G401 (cell line): ENCODE measurements at places on chromosomes 4 and X. TPM values are rescaled to one million over a fixed set of nuclear protein-coding genes. Genes with fewer than 3 reads are reported as not detected.

Gene MAGEA2
- total RNA-seq = not detected in 2 replicates

Gene AADAT
- total RNA-seq = 3.8 and 4.7 TPM in 2 replicates

DNA sequence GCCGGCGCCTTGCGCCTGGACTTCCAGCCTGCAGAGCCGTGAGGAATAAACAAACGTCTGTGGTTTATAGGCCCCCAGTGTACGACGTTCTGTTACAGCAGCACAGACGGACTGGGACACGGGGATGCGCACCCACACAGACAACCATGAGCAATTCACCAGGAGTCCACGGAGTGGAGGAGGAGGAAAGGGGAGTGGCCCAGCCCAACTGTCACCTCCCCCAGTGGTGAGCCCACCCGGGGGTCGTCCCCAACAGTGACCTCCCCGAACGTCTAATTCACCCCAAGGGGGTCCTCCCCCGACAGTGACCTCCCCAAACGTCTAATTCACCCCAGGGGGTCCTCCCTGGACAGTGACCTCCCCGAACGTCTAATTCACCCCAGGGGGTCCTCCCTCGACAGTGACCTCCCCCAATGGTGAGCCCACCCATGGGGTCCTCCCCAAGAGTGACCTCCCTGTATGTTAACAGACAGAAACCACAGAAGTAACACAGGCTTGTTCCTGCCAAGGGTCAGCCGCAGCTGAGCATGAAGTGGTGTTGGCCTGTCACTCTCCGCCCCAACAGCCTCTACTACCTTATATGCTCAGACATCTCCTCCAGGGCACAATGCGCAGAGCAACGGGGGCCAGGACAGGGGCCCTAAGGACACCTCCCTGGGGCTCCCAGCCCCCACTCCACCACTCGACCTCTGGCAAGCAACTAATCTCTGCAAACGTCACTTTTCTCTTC, 6.2 kb downstream of the GAK start:
- no peak for DNase-seq

Gene DMP1
- not detected in 2 replicates for total RNA-seq

GRCh38 chrX:83658731-83659130, 150.6 kb downstream of the POU3F4 start:
- no peak for DNase-seq

DNA sequence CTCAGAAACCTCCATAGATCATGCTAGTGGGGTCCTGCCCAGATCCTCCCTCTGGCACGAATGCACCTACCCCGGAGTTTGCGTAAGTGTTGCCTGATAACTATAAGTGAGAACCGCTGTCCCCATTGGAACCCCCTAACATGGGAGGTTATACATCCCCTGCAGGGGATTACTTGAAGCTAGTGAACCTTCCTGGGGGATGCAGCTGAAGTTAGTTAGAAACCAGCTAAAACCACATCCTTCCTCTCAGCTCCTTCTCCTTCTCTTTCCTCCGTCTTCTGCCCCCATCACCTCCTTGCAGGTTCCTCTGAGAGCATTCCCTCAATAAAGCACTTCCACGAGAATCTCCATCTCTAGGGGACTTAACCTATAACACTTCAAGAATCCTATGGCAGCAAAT, 95.0 kb downstream of the ZNF827 start:
- DNase-seq = no peak

Gene ZMAT1
- total RNA-seq = 0.68 and 1.6 TPM in 2 replicates

DNA sequence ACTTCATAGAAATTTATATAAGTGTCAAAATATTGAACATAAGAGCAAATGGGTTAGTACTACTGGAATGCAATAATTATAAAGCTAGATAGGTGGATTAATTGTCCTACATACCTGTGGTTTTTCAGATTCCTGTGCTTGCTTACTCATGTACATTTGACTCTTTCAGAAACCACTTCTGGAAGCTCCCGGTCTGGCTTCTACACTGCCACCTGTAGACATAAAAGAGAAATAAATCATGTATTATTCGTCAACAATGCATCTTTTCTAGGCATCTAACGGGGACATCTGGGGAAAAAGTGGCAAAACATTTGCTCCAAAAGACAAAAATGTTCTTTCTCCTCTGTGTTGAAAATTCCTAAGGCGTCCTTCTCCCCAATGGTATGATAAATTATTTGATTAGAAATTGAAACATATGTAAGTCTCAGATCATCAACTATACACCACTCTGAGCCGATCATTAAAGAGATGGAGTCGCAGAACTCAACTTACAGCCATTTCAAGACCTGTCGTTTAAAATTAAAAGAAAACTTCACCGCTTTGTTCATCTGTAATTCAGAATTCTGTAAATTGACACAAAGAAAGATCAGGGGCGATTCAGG, 648.7 kb upstream of the DIPK2B start:
- peak; percentile 42 for DNase-seq

Gene CXCL8
- total RNA-seq = not detected in 2 replicates

Gene ATP8A1
- 2.1 and 9.2 TPM in 2 replicates for total RNA-seq

DNA sequence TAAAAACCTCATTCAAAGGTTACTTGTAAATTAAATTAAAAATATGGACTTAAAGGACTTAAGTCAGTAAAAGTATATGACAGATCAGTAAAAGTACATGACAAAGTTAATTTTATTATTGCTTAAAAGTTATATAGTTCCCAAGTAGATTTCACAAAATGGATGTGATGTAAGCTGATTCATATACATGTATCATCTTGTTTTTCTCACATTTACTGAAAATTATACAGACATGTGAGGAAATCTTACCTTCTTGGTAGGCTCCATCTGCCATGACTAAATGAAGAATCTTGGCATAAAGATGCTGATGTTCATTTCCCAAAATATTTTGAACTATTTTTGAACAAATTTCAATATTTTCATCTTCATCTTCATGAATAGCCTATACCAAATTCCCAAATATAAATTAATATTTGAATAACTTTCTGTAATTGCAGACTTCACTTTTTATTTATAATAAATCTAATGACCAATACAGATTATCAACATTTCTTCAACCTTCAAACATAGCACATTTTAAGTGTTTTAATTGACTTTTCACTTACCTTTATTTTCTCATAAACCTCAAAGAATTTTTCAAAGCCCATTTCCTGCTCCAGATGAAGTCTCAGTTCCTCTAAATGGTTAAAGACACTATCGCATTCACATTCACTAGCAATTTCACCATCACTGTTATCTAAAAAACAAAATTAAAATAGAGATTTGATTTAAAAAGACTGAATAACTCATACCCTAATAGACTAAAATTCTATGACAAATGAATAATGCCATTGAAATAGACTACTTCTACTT, 129.4 kb upstream of the SH3RF1 start:
- no peak for DNase-seq

DNA sequence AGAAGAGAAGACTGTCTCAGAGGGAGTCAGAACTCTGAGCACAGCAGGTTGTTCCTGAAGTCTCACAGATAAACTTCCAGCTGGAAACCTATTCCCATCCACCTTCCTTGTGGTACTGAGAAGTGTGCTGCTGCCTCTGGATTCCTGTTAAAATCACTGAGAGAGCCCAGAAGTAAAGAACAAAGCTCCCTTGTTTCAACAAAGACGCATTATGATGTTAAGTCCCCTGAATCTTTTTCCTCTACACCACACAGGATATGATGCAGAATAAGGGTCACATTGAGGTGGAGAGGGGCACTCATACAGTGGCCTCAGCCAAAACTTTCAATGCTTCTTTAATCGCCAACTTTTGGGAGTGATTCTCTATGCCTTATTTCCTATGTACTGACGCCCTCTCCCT, 321.0 kb downstream of the OPHN1 start:
- no peak for DNase-seq

- DNase-seq = peak; percentile 7
Observed at GRCh38 chr4:73698217-73698616, 42.2 kb upstream of the CXCL8 start.

Gene LUZP4
- total RNA-seq = not detected in 2 replicates

Gene VCX3A
- total RNA-seq = not detected in 2 replicates

Gene PAGE2B
- total RNA-seq = not detected in 2 replicates

- DNase-seq = no peak
Observed at GRCh38 chrX:12844319-12844718, 22.6 kb upstream of the TLR7 start.

DNA sequence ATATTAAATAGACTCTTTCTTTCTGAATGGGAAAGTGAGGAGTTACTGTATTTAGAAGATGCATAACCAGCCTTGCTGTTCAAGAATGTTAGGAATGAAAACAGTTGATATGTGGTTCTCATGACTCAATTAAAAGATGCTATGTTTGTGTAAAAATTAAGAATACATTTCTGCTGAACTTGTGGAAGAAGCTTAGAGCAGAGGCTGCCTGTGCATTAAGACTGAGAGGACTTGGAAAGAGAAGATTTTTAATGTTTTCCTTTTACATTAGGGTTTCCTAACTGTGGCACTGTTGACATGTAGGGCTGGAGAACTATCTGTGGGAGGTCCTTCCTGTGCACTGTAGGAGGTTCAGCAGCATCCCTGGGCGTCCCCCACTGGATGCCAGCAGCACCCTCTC, 137.7 kb downstream of the GPR143 start:
- DNase-seq = no peak

GRCh38 chrX:48918301-48918642, 552 bp downstream of the PIM2 start:
- no peak for DNase-seq

DNA sequence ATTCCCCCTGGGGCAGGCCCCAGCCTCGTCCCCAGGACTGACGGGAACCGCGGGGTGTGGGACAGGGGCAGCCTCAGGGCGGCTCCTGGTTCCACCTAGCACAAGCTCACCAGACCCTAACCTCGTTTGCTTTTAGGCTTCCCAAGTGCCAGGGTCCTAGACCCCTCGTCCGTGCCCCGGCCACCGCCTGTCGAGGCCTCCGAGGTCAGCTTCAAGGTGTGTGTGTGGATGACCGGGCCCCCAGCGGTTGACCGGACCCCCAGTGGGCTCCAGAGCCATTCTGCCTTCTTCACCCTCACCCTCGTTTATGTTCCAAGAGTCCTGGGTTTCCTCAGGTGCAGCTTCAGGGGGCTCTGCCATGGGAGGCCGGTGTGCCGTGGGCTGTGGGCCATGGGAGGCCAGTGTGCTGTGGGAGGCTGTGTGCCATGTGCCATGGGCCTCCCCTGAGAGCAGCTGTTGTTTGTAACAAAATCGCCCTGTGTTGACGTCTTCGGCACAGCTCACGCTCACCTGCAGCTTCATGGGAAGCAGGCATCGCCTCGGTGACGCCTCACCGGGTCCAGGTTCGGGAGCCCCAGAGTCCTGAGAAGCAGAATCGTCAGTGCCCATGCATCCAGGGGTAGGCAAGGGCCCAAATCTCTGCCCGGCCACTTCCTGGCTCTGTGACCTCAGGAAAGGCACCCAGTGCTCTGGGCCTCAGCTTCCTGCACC, 43.0 kb upstream of the HMX1 start:
- no peak for DNase-seq

DNA sequence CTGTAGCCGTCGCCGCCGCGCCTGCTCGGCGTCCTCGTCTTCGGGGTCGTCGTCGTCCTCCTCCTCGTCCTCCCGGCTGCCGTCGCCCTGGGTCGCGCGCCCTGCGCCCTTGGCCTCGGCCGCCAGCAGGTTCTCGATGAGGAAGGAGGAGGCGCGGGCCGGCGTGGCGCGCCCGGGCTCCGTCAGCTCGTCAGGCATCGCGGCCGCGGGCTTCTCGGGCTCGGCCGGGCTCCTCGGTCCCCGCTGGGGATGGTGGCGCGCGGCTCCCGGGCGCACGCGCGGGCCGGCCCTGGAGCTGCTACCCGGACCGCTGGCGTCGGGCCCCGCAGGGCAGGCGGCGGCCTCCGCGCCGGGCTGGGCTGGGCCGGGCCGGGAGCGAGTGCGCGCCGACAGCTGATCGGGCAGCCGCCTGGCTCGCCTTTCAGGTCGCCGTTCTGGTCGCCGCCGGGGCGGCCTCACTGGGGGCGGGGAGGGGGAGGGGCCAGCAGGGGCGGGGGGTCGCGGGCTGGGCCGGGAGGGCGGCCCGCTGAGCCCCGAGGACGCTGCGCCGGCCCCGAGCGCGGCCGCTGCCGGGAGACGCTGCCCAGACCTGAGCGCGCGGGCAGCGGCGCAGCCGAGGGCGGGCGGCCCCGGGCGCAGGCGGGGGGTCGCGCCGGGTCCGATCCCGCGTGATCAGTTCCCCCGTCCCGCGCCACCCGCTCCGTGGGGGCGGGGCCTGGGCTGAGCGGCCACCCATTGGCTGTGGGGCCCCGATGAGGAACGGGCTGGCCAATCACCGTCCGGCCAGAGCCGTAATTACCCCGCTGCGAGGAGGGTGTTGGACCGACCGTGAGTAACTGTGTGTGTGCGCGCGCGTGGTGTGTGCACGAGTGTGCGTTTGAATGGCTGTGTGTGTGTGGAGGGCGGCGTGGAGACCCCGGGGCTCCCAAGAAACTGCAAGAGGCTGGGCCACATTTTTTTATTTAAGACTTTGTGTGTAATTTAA, at the start of gene HMX1:
TSS of gene HMX1 (minus strand) at position 423 of the 985 bp plus-strand sequence. CDS start at position 198, 225 bp downstream.
- DNase-seq = no peak

GRCh38 chr4:4766564-4766963, 92.9 kb upstream of the MSX1 start:
- no peak for DNase-seq

DNA sequence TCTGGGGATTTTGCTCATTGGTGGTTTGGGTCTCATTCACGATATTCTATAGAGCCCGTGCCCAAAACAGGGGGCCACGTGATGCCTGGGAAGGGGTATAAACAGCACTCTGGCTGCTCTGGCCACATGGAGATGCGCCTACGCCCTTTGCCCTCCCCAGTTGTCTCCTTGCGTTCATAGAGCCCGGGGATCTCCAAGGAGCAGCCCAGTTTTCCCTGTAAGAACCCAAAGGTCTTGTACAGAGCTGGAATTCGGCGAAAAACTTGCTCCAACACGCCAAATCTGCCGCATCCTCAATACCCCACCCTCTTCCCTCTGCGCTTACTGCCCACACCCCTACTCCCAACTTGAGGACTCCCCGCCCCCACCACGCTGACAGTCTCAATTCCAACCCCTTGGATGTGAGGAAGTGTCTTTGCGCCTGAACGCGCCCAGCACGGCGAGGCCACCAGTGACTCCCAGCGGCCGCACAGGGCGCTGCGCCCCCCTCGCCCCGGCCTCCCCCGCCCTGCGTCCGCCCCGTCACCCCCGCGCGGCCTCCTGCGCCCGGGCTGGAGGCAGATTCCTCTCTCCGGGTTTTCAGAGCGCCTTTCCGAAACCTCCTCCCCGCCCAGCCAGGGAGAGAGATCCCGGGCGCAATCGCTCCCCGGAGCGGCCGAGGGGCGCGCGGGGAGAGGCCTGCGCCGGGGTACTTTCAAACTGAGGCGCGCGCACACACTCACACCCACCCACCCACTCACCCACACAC, at the start of gene NHS:
TSS of gene NHS (plus strand) at position 582 of the 748 bp plus-strand sequence. CDS start 558 bp downstream, outside the sequence.
- DNase-seq = peak; percentile 46

GRCh38 chr4:85779165-85779564, 304.2 kb downstream of the ARHGAP24 start:
- no peak for DNase-seq

- peak; percentile 85 for DNase-seq
Observed at GRCh38 chr4:2266181-2266580, 4.3 kb upstream of the MXD4 start.

DNA sequence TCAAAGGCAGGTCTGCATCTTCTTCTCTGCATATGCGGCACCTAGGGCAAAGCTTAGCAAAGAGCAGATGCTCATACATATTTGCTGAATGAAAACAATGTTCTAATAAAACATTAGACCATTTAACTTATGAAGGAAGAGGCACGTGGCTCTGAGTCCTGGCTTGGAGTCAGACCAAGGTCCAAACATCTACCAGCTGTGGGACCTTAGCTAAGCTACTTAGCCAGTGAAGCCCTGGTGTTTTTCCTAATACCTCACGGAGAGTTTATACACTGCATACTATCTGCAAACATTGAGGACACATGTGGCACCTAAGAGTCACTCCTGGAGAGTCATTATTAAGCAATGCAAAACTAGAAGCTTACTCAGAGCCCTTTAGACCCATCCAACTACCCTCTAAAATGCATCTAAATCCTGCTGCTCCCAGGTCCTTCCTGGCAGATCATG, 9.0 kb downstream of the PDGFC start:
- no peak for DNase-seq

GRCh38 chr4:74016068-74016467, 17.6 kb upstream of the CXCL5 start:
- no peak for DNase-seq
